Fibroblast of the aortic adventitia (primary cell): ENCODE measurements at places on chromosomes 1 and 21. TPM values are rescaled to one million over a fixed set of nuclear protein-coding genes. Genes with fewer than 3 reads are reported as not detected.

- DNase-seq, result no peak
Measured at GRCh38 chr1:231376101-231376500, 38.0 kb downstream of the SPRTN start.

DNA sequence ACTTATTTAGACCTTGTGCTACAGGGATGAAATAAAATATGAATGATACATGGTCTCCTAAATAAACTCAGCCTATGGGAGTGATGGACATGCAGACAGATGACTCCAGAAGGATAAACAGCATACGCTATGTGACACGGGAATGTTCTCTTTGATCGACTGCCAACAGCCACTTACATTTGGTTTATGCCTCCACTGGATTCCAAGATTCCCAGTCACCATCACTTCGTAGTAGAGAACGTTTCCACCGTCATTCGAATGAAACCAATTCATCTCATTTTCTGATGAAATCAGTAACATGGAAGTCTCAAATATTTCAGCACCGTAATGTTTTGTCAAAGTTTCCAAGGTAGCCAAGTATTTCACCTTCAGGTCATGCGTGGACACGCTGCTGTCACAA is 99.7 kb downstream of the JAK1 start:
- DNase-seq, result no peak

Gene DCST1
- not detected in 2 replicates for total RNA-seq

DNA sequence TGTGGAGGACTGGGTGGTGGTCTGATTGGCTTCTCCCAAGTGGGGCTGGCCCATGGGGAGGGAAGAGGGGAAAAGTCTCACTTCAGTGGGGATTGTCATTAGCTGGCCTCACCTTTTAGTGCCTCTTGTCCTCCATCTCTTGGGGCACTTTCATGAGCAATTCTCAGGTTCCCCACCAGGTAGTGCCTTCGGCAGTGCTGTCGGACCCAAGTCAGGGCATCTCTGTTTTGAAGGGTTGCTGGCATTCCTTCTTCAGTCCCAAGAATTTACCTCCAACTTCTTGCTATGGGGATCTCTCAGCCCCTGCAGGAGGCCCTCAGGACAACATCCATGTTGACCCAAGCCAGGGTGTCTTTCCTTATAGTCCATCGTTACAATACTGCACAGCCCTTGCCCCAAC is 54.7 kb upstream of the F3 start:
- no peak for DNase-seq

DNA sequence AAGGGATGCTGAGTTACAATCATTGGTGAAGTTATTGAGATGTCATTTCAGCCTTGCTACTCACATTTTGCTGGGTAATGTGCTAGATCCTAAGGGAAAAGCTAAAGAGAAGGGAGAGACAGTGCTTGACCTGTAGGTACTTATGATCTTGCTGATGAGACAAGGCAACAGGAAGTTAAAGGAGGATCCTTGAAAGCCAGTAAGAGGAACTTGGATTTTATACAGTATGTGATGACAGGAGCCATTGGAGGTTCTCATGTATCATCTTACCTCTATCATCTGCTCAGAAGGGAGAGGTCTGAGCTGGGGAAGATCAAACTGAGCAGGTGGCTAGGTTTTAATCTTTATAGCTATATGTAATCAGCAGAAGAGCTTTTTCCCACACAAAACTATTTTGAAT is 6.3 kb downstream of the APOBEC4 start:
- DNase-seq, result no peak
